ENCODE measurements at places on chromosomes 6 and 20.

DNA sequence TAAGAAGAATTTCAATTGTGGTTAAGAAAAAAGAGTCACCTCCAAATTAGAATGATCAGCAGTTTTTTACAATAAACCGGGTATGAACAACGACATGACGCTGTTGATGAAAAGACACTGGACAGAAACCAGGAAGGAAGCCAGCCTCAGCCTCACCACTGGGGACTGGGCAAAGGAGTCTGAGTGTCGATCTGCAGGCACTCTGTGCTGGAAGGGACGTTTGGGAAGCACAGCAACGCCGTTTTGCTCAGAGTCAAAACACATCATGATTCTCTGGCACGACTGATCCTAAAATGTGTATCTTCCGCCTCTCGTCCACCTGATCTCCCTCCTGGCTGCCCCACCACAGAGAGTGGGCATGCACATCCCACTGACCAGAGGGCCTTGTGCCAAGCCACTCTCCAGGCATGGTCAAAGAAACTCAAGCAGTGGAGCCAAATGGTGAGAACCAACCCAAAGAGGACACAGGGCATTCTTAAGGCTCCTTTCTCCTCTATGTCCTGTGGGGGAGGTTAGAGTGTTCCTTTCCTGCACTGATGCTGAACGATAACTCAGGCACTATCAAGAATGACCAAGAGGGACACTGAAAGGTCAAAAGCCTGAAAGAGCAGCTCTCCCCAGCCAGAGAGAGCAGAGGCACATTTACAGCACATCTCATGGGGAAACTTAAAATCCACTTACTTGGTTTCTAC, 68.8 kb downstream of the AGPAT4 start:
- no peak for DNase-seq

GRCh38 chr6:36949636-36950035, 4.9 kb upstream of the PI16 start:
- DNase-seq: no peak

DNA sequence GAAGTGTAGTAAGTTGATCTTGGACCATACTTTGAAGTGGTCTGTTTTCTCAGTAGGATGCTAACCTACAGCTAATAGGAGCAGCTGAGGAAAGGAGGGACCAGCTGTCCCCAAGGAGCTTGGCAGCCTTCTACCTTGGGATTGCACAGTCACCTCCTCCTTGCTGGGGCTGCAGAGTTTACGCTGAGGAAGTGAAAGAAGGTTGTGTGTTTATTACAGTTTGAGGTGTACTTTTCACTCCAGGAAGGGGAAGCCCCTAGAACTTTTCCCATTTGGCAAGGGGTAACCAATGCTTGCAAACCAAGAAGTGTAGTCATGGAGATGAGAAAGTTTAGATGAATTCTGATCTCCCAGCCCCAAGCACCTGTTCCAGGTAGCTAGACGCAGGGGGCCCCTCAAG, 58.8 kb downstream of the BMP6 start:
- DNase-seq: no peak

GRCh38 chr6:110322874-110323242, 35.3 kb downstream of the METTL24 start:
- DNase-seq: no peak

- no peak for DNase-seq
Observed at GRCh38 chr6:149891259-149891658, 6.7 kb downstream of the RAET1E start.

GRCh38 chr6:155495011-155495768, 39.6 kb upstream of the NOX3 start:
- no peak for DNase-seq

GRCh38 chr20:37244572-37244957, 17.0 kb downstream of the GHRH start:
- no peak for DNase-seq

DNA sequence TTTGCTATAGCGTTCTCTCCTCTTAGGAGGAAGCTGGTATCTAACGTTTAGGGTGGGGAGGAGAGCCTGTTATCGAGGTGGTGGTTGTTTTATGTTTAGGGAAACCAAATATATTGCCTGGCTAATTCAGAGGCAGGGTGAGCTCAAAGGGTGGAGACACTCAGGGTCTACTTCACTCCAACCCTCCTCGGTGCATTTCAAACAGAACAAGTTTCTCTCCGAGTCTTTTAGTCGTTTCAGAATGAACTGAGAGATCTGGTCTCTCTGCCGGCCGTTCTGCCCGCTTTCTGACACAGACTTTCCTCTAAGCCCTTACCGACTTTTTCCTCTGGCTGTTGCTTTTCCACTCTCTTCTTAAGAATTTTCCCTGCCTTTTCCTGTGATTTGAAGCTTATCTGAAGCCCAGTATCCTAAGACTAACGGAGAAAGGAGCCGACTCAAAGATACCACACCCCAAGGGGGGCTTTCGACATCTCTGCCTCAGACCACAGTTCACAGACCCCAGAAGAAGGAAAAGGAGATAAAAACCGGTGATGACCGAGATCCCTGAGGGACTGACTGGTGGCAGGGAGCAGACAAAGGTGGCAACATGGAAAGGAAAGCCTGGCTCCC, 865 bp downstream of the STK38 start:
- no peak for DNase-seq
